ENCODE measurements at places on chromosomes 4 and X.

GRCh38 chrX:38878641-38879340 lies 77.5 kb downstream of the MID1IP1 start:
- no peak for DNase-seq

- peak; percentile 58 for DNase-seq
Measured at GRCh38 chrX:7334253-7334935, 186.4 kb upstream of the PUDP start.

GRCh38 chr4:15376145-15376544 lies 51.7 kb upstream of the C1QTNF7 start:
- DNase-seq = no peak

DNA sequence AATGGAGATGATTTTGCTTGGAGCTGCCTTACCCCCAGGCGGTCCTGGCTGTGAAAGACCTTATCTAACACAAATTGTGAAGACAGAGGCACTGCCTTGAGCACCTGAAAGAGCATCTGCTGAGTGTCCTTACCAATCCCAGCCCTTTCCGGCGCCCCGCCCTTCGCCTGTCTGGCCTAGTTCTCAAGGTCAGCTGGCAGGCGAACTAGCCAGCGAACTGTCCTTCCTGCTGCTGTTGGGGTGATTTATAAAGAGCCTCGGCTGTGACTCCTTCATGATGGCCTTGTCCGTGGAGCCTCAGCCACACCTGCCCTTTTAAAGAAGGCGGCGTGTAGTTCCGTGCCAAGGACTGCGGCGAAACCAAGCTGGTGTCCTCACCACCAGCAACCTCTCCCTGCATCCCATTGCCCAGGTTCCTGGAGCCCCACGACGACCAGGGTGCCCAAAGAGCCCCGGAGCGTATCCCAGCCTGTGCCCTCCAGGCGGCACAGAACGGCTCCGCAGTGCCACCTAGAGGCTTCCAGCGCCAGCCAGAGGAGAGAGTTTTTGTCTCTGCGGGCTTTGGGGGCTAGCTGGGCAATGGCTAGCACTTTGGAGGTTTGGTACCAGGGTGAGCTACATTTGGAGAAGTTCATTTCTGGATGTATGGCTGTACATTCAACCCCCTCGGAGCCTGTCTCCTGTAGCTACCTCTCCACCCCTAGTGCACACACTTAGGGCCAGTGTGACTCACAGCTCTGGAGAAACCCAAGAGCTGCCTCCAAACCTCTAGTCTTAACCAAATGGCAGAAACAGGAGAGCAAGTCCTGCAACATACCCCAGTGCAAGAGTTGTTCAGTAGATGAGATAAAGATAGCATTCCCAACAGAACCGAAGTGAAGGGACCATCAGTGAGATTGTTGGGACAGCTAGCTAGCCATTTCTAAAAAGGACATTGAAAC lies 36.8 kb upstream of the VMA21 start:
- no peak for DNase-seq

- no peak for DNase-seq
Measured at GRCh38 chr4:79272761-79273160, 53.1 kb downstream of the NAA11 start.

DNA sequence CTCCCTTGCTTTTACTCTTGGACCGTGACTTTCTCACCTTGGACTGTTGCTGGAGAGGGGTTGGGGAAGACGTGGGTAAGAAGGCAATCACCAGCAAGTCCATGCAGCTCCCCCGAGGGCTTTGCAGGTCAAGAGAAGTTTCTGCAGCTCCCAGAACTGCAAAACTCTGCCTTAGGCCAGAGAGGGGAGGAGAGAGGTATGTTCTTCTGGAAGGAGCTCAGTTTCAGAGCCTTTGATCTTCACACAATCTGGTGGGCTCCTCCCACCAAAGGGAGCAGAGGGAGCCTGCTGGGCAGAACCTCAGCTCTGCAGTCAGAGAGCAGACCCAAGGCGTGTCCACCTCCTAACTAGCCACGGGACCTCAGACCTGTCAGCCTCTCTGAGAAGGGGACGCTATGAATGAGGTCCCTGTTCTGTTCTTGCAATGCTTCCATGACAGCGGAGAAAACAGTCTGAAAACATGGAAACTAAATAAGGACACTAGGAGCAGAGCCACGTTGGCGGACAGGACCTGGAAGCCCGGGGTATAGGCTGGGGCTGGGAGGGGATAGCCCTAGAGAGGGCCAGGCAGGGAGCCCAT lies 92.8 kb downstream of the EVC2 start:
- DNase-seq = no peak

GRCh38 chr4:10345381-10345784 lies 111.8 kb downstream of the ZNF518B start:
- DNase-seq = no peak

DNA sequence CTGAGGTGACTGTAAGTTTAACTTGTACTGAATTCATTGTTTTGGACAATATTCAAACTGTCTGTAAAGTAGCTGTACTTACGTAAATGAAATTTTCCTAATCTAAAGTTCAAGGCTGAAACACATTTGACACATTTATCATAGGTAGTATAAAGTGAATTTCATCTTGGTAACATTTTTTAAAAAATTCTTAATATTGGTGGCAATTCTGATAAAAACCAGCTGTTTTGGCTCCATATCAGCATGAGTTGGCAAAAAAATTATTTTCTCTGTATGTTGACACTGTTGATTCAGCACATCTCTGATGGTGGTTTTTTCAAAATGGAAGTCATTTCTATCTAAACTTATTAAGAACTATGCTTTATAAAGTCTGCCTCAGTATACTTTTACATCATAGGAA lies 30.9 kb downstream of the CXorf58 start:
- no peak for DNase-seq

DNA sequence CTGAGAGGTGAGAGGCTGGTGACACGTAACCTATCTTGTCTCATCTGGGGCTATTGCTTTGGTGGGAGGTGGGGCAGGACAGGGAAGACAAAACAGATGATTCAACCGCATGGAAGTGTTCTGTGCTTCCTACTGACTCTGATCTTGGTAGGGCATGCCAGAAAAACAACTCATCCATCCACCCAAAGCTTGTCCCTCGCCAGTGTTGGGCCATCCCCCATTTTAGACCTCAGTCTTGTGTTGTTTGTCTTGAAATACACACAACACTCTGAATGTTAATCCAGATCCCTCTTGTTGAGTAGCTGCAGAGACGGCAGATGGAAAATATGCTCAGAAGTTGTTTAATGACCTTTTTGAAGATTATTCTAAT lies 377 bp downstream of the CHRNA9 start:
- DNase-seq = peak; percentile 45

- peak; percentile 44 for DNase-seq
Measured at GRCh38 chr4:176999935-177000543, 207.3 kb upstream of the VEGFC start.

DNA sequence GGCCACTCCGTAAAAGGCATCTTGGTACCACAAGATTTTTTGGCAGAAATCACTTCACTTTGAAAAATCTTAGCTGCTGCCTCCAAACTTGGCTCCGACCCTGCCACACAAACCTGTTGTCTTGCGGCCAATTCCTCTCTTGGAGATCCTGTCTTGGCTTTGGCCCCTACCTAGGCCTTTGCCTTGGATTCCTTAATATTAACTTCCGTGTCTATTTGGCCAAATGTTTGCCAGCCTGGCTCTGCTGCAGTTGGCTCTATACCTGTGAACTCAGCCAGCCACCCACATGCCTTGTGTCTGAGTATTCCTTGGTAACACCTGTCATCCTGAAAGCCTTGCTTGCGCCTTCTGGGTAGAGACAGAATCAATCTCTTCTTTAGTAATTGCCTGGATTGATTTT lies 12.5 kb downstream of the GRXCR1 start:
- no peak for DNase-seq

- DNase-seq = peak; percentile 75
Measured at GRCh38 chrX:22323541-22323940, 50.8 kb downstream of the CBLL2 start.

GRCh38 chr4:70705183-70706043 lies 16.4 kb upstream of the RUFY3 start:
- peak; percentile 31 for DNase-seq

- DNase-seq = no peak
Measured at GRCh38 chr4:16820329-16820728, 78.1 kb downstream of the LDB2 start.
